ENCODE measurements at places on chromosomes 7 and 10.

- DNase-seq = no peak
These were observed 17.3 kb downstream of the SYPL1 start for GRCh38 chr7:106094780-106095179.

DNA sequence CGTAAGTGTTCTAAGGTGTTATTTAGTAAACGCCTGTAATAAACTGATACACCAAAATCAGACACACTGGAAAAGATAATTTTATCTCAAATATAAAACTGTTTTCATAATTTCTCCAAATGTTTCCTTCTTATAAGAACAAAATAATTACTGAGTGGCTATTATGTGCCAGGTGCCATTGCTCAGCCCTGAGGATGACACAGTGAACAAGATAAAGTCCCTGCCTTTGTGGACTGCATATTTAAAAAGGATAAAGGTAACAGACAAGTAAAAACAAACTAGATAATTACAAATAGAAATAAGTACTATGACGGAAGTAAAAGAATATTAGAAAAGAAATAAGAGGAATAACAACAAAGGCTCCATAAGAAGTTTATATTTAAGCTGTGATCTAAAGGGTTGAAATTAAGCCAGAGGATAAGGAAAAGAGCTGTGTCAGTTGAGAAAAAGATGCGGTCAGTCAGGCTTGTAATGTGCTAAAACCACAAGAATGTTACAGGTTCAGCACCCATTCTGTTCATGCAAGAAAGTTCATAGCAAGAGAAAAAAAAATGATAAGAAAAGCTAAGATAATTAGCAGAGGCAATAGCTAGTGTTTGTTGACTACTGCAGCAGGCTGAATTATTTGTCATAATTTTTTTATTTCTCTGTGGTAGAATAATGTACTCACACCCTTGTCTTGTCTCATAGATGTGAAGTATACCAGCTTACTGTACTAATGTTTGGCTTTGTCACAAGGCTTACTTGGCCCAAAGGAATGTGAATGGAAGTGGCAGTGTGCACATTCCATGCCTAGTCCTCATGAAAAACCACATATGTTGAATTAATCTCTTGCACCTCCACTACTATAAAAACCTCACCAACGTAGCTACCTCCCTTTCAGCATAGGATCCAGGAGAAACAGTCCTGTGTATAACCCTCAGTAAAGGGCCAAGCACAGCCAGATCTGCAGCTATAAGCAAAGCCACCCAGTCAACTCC lies 75.1 kb downstream of the CRPPA start:
- DNase-seq = no peak

DNA sequence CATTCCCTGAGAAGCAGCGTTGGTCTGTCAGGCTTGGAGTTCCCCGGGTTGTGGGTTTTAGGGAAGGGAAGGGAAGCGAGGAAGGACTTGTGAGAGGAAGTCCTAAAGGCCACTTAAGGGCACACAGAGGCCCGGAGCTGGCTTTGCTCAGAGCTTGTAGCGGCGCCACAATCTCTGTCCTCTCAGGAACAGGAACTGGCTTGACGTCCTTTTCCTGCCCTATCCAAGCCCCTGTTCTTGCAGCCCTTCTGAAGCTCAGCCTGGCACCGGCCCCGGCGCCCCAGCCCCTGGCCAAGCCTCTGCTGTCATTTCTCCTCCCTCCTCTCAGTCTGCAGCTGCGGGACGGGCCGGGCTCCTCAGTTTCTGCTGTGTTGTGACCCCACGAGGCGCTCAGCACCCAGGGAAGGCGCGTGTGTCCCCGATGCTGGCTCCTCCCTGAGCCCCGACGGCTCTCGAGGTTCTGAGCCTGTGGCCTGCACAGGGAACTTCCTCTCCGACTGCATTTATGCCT lies at the start of gene GIMAP8:
Gene GIMAP8, plus strand, starts transcription at position 140 of the 511 bp plus-strand sequence. CDS start 16,069 bp downstream, outside the sequence.
- DNase-seq = no peak

DNA sequence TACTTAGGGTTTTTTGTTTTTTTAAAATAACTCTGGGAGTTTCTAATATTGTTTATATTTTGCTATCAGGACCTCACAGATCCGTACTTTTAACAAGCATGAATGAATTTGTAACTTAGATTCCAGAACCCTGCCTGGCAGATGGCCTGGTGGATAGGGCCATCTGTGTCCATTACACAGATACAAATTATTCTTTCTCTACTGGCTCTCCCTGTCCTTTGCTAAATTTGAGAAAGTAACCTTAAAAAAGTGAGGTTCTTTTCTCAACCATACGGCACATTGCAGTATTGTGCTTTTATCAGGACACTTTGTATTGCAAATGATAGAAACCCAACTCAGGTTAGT lies 26.6 kb downstream of the LCOR start:
- no peak for DNase-seq

- no peak for DNase-seq
These were observed 58.8 kb upstream of the MAGI2 start for GRCh38 chr7:79512261-79512660.

DNA sequence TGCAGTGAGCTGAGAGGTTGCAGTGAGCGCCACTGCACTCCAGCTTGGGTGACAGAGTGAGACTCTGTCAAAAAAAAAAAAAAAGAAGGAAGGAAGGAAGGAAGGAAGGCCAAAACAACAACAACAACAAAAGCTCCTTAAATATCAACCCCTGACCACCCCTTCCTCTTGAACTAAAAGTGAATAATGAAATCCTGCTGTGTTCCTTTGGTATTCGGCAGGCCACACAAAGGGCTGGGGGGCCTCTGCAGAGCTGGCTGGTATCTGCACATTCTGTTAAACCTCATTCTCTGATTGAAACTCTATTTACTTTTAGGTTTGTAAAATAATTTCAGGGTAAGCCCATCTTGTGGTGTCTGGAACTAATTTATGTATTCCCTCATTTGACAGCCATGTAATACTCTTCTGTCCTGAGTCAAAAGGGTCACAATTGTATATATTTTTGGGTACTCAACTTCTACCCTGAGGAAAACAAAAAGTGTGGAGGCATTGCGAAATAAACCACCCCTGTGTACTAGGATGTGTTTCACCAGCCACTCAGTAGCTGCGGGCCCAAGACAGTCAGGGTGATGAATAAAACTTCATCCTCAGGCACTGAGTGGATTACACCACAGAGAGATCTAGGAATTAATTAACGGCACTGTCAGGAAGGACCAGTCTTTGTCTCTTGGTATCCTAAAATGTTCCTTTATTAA lies 446.4 kb upstream of the PFKP start:
- DNase-seq = no peak

DNA sequence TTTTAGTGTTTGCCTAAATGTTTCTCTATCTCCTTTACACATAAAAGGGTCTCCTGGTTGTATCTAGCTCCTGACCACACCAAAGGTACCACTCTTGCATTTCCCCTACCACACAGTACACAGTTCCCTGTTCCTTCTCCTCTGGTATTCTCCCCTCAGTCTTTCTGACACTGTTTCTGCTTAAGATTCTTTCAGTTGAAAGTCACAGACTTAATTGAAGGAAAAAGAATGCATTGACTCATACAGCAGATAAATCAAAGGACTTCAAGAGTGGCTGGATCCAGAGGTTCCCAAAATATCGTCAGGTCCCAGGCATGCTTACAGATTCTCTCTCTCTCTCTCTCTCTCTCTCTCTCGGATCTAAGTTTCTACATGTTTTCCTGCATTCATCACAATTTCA lies 185.6 kb upstream of the LRGUK start:
- DNase-seq = no peak

DNA sequence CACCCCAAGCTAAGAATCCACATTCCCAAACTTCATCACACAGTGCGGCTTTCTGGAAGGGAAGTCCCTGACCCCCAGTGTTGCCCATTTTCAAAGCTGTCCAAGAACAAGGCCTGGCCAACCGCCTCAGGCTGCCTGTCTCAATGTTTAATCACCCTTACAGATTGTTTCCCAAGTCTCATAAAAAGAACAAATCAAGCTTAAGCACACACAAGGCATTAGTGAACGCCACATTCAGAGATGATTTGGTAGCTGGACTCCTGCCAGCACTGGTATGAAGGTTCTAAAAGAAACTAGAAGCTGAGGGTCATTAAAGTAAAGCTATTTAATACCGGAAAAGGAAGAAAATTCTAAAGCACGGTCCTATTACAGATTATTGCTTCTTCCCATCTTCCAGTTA lies 35.6 kb downstream of the C10orf90 start:
- no peak for DNase-seq

DNA sequence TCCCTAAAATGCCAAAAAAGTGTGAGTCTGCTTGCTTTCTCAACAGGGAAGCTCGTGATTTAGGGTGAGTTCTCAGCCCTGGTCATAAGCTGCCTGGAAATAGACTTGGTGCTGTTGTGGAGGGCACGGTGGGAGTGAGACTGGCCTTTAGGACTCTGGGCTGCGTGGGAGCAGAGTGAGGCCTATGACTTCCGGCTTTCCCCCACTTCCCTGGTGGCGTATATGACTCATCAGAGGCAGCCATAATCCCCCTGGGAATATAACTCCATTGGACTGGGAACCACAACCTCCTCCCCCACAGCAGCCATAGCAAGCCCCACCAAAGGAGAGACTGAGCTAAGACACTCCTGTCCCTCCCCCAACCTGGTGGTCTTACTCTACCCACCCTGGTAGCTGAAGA lies 95.0 kb downstream of the PON1 start:
- no peak for DNase-seq

DNA sequence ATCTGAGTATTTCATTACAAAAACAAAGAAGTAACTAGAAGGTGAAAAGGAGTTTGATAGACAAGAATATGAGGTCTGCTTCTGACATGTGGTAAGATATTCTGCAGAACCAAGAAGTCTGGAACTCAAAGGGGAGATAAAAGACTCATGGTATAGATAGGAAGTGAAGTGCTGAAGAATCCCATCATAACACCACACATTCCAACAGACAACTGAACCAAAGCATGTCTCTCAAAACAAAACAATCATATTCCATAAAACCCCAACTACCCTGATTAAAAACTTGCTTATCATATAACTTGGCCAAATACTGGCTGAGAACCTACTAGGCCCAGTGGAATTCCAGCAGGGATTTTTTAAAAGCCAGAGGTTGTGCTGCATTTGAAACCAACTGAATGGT lies 178.7 kb downstream of the JAZF1 start:
- DNase-seq = no peak

DNA sequence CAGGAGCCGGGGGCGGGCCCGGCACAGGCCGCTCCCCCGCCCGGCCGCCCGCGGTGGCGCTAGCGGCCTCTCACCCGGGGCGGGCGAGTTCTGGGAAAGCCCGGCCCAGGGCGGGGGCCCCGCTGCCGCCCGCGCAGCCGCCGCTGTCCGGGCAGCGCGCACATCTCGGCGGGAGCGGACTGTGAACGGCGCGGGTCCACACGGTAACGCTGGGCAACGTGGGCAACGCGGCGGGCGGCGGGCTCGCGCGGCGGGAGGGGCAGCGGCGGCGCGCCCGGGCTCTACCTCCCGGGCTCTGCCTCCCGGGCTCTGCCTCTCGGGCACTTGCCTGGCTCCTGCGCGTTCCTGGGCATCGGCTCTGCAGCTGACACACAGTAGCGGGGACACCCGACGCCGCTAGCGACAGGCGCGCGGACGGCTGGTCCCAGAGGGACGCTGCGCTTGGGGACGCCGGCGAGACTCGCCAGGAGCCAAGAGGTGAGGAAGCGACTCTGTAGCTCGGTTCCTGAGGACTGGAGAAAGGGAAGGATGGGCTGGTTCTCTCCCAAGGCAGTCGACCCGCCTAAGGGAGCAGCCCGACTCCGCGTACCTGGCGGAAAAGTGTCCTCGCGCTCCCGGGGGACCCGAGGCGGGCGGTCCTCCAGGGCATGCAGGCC lies at the start of gene PLCE1:
Gene PLCE1, plus strand, starts transcription at position 150 of the 656 bp plus-strand sequence. CDS start 37,116 bp downstream, outside the sequence.
- DNase-seq = no peak

DNA sequence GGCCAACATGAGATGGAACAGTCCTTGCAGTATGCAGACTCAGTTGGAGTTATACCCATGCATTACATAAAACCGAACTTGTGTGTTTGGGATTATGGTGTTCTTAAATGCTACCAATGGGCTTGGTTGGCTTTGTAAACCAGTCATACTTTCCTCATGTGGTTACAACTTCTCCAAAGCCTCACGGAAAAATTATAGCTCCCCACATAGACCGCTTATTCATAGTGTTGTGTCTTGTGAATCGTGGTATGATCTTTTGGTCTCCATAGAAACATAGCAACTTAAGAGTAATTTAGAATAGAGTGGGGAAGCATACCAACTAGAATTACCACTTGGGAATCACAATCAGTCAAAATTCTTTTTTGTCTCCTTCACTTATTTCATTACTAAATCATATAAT lies 112.3 kb upstream of the FZD1 start:
- DNase-seq = no peak

- no peak for DNase-seq
These were observed 7.3 kb downstream of the RP9 start for GRCh38 chr7:33101906-33102305.

GRCh38 chr7:151117565-151117964 lies 31.3 kb downstream of the AGAP3 start:
- no peak for DNase-seq

GRCh38 chr7:131157530-131158243 lies 170.0 kb upstream of the MKLN1 start:
- no peak for DNase-seq

- DNase-seq = no peak
These were observed 121.1 kb upstream of the ZEB1 start for GRCh38 chr10:31197886-31198285.

GRCh38 chr7:98252425-98253054 lies 508 bp upstream of the TECPR1 start:
- peak; percentile 38 for DNase-seq

- no peak for DNase-seq
These were observed 70.2 kb downstream of the HTR7 start for GRCh38 chr10:90787393-90788198.

GRCh38 chr7:140053812-140054539 lies 8.8 kb downstream of the PARP12 start:
- no peak for DNase-seq

- DNase-seq = no peak
These were observed 51.3 kb upstream of the KCND2 start for GRCh38 chr7:120221666-120222065.

GRCh38 chr7:137836113-137836509 lies 10.7 kb downstream of the DGKI start:
- no peak for DNase-seq
